Pancreas (tissue), 10 donors: ENCODE measurements at places on chromosomes 16 and 17. TPM values are rescaled to one million over a fixed set of nuclear protein-coding genes. Genes with fewer than 3 reads are reported as not detected.

The PPY gene
- 16.2 TPM for total RNA-seq

The GP1BA gene
- 0.15 TPM for total RNA-seq

The HP gene
- 0.19 TPM for total RNA-seq

The MMP15 gene
- 30.2 TPM for total RNA-seq

The LDHD gene
- total RNA-seq, result 7.0 TPM

The SLC52A1 gene
- total RNA-seq, result not detected

The TNFRSF17 gene
- 1.7 TPM for total RNA-seq

The IGSF6 gene
- 4.3 TPM for total RNA-seq

The CD300E gene
- total RNA-seq, result not detected
